ENCODE measurements at places on chromosomes 13 and 19. TPM values are rescaled to one million over a fixed set of nuclear protein-coding genes. Genes with fewer than 3 reads are reported as not detected.

DNA sequence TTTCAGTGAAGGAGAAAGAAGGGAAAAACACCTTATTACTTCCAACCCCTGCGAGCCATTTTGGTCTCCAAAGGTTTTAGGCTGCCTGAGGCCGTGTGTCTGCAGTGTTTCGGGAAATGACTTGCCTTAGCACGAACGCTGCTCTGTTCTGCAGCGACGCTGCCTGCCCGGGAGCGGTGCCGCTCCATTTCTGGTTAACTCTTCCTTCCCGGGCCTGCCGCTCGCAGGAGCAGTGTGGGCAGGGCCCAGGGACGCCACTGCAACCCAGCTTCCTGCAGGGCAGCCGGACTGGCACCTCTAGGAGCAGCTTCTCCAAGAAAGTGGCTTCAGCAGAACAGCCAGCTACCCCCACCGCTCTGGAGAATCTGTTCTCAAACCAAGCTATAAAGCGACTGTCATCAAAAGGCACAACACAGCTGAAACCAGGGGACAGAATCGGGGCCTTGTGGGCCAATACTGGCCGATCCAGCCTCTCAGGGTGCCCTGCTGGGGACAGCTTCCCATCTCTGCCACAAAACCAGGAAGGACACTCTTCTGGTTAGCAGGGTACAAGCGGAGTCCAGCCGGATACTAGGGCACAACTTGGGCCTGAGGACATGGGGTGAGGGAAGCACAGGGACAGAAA lies 72.2 kb downstream of the KCTD15 start:
- DNase-seq, result no peak
- H3K27me3 ChIP-seq, result peaks cover 9% of the 10 kb centered on the region
- no peak overlapping the region for H3K27ac ChIP-seq
- H3K4me3 ChIP-seq, result no peak overlapping the region
- no peaks in the 10 kb centered on the region for H3K4me1 ChIP-seq
- no peaks in the 10 kb centered on the region for H3K36me3 ChIP-seq

DNA sequence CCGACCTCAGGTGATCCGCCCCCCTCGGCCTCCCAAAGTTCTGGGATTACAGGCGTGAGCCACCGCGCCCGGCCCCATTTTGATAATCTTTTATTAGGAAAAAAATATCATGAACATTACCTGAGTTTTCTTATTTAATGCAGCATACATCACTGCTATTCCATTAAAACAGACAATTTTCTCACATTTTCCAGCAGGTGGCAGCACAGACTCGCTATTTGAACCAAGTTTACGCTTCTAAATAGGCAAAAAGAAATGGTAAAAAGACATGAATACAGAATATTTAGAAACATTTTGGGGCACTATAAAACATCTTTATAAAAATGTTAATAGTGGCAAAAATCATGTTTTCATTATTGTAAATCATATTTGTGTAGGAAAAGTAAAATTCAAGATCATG lies 903.1 kb downstream of the SLITRK6 start:
- H3K4me1 ChIP-seq, result no peaks in the 10 kb centered on the region
- no peaks in the 10 kb centered on the region for H3K36me3 ChIP-seq
- H3K4me3 ChIP-seq, result no peak overlapping the region
- H3K27me3 ChIP-seq, result no peaks in the 10 kb centered on the region
- no peak for DNase-seq
- no peak overlapping the region for H3K27ac ChIP-seq

DNA sequence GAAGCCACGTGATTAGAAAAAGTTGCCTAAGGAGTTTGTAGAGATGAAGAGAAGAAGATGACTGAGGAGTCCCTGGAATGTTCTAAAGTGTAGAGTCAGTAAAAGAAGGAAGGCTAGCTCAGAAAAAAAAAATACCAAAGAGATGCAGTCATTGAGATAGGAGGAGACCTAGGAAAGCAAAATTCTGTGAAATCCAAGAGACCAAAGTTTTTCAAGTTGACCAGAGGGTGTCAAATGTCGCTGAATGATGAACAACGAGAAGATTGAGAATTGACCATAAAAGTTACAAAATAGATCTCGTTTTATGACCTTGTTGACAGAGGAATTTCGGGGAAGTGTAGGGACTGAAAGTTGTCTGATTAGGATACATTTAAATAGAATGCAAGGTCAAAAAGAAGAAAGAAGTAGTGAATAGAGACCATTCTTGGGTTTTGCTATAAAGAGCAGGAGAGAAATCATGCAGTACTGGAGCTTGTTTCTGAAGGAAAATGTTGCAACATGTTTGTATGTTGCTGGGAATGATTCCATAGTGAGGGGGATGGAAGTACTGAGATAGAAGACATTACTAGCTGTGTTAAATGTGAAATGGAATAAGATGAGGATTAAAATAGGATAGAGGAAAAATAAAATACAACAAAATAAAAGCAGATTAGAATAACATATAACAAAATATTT lies 30.2 kb upstream of the HTR2A start:
- no peak overlapping the region for H3K27ac ChIP-seq
- H3K4me1 ChIP-seq, result no peaks in the 10 kb centered on the region
- H3K4me3 ChIP-seq, result no peak overlapping the region
- peaks cover under 1% of the 10 kb centered on the region for H3K27me3 ChIP-seq

DNA sequence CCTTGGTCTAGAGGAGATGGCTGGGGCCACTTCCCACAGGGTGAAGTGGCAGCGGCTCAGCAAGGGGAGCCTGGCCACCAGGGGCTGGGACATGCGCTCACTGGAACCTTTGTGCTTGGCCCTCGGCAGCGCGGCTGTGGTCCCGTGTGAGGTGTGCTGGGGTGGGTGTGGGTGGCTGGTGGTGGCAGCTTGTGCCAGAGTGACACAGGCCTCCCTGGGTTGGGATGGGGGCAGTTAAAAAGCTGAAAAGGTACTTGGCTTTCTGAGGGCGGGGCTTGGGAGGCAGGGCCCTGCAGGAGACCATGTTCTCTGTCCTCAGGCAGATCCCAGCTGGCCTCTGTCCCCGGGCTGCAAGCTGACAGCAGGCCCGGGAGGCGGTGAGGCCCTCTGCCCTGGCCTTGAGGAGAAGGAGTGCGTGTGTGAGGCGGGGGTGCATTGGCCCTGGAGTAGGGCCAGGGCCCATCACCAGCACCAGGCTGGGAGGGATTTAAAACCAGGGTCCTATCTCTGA lies 17.3 kb downstream of the MPND start:
- no peak overlapping the region for H3K4me3 ChIP-seq
- no peak overlapping the region for H3K27ac ChIP-seq
- peaks cover 45% of the 10 kb centered on the region for H3K36me3 ChIP-seq
- DNase-seq, result no peak

DNA sequence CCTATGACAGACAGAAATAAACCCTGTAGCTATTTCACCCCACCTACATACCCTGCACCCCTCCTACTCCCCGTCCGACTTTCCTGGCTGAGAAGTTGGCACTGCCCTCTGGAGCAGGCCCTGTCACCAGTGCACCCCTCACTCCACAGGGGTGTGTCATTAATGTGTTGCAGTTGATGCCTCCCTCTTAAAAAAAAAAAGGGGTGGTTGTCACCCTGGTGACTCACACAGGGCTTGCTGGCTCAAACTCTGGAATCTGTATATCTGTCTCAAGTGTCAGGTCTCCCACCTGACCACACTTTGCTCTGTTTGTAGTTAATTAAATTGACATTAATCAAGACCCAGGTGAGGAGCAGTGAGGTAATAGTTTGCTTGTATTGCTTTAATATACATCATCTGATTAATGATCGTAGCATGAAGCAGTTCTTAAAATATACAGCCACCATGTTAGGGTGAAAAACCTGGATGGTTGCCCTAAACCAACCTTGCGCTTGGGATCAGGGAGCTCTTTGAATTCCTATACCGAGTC lies 2.0 kb upstream of the GATAD2A start:
- no peak for DNase-seq
- H3K27me3 ChIP-seq, result no peaks in the 10 kb centered on the region
- peaks cover 40% of the 10 kb centered on the region for H3K4me1 ChIP-seq

GRCh38 chr19:15124572-15125231 lies 17.5 kb downstream of the SYDE1 start:
- no peak for DNase-seq
- H3K27me3 ChIP-seq, result peaks cover 4% of the 10 kb centered on the region
- H3K27ac ChIP-seq, result peak overlapping the region; percentile 91
- peaks cover 30% of the 10 kb centered on the region for H3K36me3 ChIP-seq
- H3K4me1 ChIP-seq, result peaks cover 17% of the 10 kb centered on the region

DNA sequence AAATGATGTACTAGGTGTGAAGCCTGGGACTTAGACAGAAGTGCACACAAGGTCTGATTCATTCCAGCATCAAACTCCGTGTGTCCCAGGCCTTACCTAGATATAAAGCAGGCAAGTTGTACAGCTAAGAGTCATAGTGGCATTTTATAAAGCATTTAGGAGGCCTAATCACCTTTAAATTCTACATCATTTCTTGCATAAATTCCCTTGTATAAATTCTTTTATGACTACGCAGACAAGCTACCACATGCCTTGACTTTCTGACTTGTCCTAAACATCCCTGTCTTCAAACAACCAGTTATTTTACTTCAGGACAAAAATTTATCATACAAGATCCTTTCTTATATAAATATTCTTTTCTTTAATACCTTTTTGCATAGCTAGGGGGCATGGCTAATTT lies 22.5 kb downstream of the TMEM255B start:
- DNase-seq, result no peak
- H3K4me1 ChIP-seq, result no peaks in the 10 kb centered on the region

DNA sequence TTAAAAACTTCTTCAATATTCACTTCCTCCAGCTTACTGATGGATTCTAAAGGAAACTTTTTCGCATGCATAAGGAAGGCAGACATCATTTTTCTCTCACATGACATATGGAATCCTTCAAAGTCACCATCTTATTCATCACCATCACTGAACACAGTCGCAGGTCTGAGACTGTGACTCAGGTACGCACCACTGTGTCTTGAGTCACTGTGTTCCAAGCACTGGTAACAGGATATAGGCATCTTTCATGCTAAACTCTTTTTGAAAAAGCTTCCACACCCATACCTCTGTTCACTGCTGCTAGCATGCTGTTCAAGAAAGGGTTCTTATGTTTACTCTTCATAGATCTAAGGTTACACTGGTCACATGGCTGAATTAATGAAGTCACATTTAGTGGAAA lies 67.0 kb upstream of the SIAH3 start:
- DNase-seq, result no peak
- no peaks in the 10 kb centered on the region for H3K27me3 ChIP-seq
- H3K4me1 ChIP-seq, result no peaks in the 10 kb centered on the region
- no peak overlapping the region for H3K27ac ChIP-seq
- H3K36me3 ChIP-seq, result no peaks in the 10 kb centered on the region
- H3K4me3 ChIP-seq, result no peak overlapping the region

- H3K4me1 ChIP-seq, result peaks cover 7% of the 10 kb centered on the region
- no peak overlapping the region for H3K27ac ChIP-seq
- H3K36me3 ChIP-seq, result no peaks in the 10 kb centered on the region
- DNase-seq, result no peak
These were observed 75.3 kb upstream of the SERP2 start for GRCh38 chr13:44298314-44298713.

Gene LIM2
- not detected for total RNA-seq

Gene ZNF534
- total RNA-seq, result not detected

- H3K36me3 ChIP-seq, result peaks cover under 1% of the 10 kb centered on the region
- DNase-seq, result no peak
- no peak overlapping the region for H3K4me3 ChIP-seq
- H3K27me3 ChIP-seq, result no peaks in the 10 kb centered on the region
These were observed 47.1 kb downstream of the USPL1 start for GRCh38 chr13:30664689-30665275.

DNA sequence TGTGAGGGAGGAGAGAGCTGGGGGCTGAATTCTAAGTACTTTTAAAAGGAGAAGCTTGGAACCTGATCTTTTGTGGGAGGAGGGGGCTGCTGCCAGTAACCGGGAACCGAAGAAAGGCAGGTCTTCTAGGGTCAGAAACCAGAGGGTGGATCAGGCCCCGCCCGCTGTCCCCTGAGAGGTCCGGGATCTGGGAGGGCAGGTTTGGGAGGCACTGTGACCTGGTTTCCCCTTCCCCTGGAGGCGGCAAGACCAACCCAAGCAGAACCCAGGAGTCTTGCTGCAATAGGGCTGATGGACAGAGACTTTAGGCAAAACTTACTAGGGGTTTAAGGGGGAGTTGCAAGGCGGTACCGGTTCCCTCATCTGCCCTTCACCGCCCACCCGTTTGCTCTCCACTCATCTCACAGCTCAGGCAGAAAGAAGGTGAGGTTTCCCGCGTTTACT lies 707 bp upstream of the KLK8 start:
- no peaks in the 10 kb centered on the region for H3K36me3 ChIP-seq
- H3K27me3 ChIP-seq, result peaks cover 24% of the 10 kb centered on the region
- no peak for DNase-seq
- H3K27ac ChIP-seq, result no peak overlapping the region
- no peak overlapping the region for H3K4me3 ChIP-seq

DNA sequence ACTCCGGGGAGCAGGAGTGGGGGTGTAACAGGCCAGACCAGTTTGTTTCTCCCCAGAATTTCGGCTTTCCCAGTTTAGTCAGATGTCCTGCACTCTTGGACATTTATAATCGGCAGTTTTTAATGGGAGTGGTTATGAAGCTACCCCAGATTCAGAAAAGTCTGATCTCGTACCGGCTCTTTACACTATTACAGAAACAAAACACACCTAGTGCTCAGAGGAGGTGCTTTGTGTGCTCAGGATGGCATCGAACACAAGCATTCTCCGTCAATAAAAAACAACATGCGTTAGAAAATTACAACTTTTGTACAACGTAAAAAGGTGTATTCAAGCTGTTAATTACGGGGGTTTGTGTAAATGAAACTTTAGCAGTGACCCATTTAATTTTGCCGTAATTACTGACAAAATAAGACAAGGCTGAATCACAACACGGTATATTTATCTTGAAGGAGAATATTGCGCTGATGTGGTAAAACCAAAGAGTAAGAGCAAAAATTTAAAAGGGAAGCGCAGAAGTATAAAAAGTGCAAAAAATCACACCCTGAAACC lies 6.6 kb upstream of the SOX1 start:
- H3K4me3 ChIP-seq, result no peak overlapping the region
- no peaks in the 10 kb centered on the region for H3K36me3 ChIP-seq
- H3K4me1 ChIP-seq, result peaks cover 3% of the 10 kb centered on the region
- no peak for DNase-seq
- no peak overlapping the region for H3K27ac ChIP-seq
- H3K27me3 ChIP-seq, result peaks cover 57% of the 10 kb centered on the region

Measured in activated B cell treated with CpG ODN at 0.5 μM for 24 hours (primary cell).